ENCODE measurements at places on chromosomes 12 and 14.

DNA sequence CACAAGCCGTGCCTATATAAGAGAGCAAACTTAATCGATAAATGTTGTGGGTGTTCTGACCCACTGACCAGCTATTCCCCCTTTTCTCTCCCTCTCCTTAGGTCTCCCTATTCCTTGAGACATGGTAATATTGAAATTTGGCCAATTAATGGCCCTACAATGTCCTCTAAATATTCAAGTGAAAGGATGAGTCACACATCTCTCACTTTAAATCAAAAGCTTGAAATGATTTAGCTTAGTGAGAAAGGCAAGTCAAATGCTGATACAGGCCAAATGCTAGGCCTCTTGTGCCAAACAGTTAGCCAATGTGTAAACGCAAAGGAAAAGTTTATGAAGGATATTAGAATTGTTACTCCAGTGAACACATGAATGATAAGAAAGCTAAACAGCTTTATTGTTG, 102.2 kb upstream of the CPNE8 start:
- DNase-seq: no peak

DNA sequence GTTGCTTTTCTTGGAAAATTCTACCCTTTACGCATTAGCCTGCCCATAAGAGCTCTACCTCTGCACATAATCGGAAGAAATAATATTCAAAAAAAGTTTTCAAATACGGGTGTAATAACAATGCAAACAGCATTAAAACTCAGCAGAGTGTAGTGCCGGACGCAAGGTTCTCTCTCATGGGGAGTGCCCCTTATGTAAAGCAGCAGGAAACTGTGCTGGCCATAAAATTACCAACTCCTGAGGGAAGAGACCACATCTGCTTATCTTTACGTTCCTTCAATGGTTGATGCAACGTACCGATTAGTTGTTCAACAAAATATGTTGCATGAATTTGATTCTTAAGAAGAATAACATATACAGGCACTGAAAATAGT, 118.7 kb upstream of the TMCC3 start:
- no peak for DNase-seq

GRCh38 chr14:81436296-81437138, 36.4 kb upstream of the STON2 start:
- peak; percentile 87 for DNase-seq

GRCh38 chr12:50419112-50419909, 18.6 kb downstream of the LARP4 start:
- DNase-seq: no peak

- no peak for DNase-seq
These were observed 138.9 kb upstream of the CLEC14A start for GRCh38 chr14:38394767-38395166.

GRCh38 chr14:49310298-49310697, 275.9 kb downstream of the RPS29 start:
- DNase-seq: no peak

DNA sequence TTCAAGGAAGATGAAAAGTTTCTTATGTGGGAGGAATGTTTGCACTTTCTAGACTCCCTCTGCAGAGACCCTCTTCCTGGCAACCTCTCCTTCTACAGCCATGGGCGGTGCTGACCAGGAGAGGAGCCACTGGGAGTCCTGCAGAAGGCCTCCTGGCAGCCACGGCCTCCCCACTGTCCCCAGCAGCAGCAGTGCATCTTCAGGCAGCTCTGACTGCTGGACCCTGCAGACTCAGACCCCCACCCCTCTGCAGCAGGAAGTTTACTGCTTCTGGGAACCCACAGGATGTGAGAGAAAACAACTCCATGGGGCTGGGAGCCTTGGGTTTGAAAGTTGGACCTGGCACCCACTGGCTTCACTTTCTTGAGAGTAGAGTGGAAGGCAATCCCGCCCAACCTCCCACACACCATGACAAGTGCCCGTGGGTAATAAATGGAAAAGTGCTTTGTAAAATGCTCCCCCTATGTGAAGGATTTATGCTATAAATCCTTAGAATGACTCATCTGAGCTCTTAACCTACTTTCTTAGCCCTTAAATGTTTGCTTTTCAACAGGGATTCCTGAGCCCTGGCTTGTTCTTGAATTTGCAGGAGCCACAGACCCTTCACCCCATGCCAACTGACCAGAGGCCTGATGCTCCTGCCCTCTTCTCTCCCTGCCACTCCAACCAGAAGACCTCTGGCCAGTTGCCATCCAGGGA, 37.5 kb upstream of the DDX11 start:
- DNase-seq: no peak

DNA sequence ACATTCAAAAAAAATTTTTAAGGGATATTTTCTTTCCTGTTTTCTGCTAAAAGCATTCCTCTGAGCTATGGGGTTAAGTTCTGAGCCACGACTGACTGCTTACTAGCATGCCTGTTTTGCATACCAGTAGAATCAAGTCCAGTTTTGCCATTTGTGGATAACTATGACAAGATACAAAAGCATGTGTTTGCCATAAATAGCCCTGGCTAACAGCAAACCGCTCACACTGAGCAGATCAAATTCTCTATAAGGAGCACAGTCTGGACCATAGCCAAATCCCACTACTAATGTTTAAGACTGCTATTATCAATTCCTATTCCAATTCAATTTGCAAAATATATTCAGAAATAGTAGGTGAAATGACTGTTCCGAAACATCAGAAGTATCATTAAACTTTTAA, 3.2 kb downstream of the CFL2 start:
- no peak for DNase-seq

- no peak for DNase-seq
These were observed 4.3 kb downstream of the INF2 start for GRCh38 chr14:104693482-104694431.

- DNase-seq: no peak
These were observed 10.8 kb downstream of the GAS2L3 start for GRCh38 chr12:100584256-100584655.

- DNase-seq: no peak
These were observed 145.8 kb downstream of the MIPOL1 start for GRCh38 chr14:37343307-37344094.

Measured in type B pancreatic cell (in vitro differentiated cells).